ENCODE measurements at places on chromosomes 1 and 21.

GRCh38 chr1:180791806-180792205, 120.9 kb upstream of the KIAA1614 start:
- no peak for DNase-seq

- no peak for DNase-seq
Measured at GRCh38 chr1:207079706-207080241, 8.9 kb upstream of the C4BPB start.

DNA sequence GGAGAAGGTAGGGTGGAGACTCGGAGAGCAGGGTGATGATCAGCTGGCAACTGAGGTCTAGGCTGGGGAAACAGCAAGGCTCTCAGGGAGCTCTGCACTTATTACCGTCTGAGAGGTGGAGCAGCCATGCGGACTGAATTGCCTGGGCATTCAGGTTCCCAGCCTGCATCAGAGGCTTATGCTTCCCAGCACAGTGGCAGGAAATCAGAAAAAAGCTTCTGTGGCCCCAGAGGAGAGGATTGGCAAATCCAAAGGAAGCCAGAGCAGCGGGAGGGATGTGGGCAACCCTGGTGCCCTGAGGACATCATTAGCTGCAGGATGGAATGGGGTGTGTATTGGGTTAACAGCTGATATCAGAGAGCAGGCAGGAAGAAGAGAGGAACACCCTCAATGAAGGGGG, 374.1 kb upstream of the POU3F1 start:
- DNase-seq, result no peak

DNA sequence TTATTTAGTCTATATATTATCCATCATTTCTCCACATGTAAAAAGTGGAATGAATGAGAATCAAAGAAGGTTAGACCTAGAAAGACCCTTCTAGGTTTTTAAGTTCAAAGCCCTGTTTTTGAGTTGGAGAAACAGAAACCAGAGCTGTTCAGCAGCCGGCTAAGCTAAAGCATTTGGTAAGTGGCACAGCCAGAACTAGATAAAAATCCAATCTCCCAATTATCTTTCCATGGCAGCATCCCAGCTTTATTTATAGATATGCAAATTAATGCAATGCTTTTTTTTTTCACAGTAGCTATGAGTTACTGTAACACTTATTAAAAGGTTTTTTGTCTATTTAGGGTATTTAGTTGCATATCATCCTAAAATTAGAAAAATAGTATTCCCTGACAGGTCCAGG, 85.1 kb downstream of the NIBAN1 start:
- DNase-seq, result no peak

- DNase-seq, result no peak
Measured at GRCh38 chr1:39861003-39861402, 22.3 kb downstream of the TRIT1 start.

- DNase-seq, result peak; percentile 46
Measured at GRCh38 chr1:167059045-167059808, 30.9 kb downstream of the GPA33 start.

DNA sequence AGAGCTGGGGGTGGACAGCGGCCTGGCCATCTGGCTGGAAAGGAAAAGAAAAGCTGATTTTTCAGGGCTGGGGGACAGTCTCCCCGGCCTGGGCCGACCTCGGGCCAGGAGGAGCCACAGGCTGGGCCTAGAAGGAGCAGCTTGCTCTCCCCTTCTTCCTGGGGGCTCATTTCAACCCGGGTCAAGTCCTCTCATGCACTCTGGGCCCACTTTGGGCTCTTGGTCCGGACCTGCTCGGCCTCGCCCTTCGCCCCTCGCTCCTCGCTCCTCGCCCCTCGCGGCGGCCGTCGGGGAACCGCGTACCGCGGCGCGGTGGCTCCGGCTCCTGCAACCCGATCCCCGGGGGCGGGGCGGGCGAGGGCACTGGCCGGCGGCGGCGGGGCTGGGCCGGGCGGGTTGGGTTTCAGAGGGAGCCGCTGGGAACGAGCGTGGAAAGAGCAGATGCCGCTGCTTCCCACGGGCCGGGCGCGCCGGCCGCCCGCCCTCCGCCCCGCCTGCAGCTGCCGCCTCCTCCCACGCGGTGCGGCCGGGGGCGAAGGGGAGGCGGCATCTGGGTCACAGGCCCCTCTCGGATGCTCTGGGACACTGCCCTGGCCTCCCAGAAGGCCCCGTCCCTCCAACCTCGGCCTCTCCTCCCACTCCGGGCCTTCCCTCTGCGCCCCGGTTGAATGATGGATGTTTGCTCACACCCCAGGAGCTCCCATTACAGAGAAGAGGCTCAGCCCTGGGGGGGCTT, 6.6 kb downstream of the HEYL start:
- DNase-seq, result peak; percentile 100

- DNase-seq, result no peak
Measured at GRCh38 chr1:61210435-61211154, 128.2 kb downstream of the NFIA start.

- no peak for DNase-seq
Measured at GRCh38 chr1:90537606-90538362, 179.3 kb downstream of the BARHL2 start.

- no peak for DNase-seq
Measured at GRCh38 chr1:154351363-154352068, 26.2 kb downstream of the ATP8B2 start.

- DNase-seq, result no peak
Measured at GRCh38 chr21:38861989-38862683, 56.4 kb downstream of the ETS2 start.

DNA sequence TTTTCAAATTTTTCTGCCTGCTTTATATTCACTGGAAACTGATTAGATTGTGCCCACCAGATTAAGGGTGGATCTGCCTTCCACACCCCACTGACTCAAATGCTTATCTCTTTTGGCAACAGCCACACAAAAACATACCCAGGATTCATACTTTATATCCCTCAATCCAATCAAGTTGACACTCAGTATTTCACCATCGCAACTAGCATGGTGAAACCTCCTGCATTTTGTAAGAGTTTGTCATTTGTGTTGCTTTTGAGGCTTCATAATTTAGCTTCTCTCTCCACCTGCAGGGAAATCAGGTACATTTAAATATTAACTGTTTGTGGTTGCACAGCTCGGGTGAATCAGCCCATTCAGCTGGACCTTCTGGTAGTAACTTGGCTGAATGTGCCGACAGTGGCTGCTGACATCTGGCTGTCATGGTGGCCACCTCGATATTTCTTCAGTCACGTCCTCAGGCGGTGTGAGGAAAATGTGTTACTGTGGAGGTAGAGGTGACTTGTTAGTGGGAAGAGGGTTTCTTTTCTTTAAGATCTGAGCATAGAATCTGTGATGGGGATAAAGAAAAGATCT, 224.0 kb downstream of the PTBP2 start:
- DNase-seq, result no peak

DNA sequence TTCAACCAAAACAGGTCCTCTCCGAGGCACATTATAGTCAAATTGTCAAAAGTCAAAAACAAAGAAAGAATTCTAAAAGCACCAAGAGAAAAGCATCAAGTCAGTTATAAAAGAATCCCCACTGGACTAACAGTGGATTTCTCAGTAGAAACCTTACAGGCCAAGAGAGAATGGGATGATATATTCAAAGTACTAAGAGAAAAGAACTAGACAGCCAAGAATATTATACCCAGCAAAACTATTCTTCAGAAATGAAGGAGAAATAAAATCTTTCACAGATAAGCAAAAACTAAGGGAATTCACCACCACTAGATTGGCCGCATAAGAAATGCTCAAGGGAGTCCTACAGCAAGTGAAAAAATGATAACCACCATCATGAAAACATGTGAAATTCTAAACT, 16.1 kb downstream of the OLFML3 start:
- DNase-seq, result no peak

DNA sequence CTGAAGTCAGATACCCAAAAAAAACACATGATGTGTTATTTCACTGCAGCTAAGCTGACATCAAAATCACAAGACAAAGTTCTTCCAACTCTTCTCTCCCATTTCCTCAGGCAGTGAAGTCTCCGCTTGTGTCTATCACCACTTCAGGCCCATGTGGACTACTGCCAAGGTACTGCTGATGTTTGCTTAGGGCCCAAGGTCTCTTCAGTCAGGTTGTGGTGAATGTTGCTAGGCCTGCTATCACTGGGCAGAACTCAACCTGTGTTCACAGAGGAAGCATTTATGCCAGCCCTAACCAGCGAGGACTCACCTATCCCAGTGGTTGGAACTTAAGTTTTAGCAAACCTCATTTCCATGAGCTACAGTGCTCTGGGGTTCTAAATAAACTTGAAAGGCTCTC, 156.5 kb upstream of the BRINP3 start:
- no peak for DNase-seq

DNA sequence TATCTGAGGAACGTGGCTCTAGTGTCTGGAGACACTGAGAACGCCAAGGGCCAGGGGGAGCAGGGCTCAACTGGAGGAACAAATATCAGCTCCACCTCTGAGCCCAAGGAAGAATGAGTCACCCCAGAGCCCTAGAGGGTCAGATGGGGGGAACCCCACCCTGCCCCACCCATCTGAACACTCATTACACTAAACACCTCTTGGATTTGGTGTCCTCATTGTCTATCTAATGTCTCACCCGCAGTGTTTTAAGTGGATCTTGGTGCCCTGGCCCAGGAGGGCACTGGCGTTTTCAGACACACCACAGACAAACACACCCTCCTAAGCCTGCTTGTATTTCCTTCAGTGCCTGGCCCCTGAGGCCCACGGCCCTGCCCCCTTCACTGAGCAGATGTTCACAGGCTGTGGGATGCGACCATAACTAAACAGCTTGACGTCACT, 2.2 kb upstream of the FALEC start:
- no peak for DNase-seq

DNA sequence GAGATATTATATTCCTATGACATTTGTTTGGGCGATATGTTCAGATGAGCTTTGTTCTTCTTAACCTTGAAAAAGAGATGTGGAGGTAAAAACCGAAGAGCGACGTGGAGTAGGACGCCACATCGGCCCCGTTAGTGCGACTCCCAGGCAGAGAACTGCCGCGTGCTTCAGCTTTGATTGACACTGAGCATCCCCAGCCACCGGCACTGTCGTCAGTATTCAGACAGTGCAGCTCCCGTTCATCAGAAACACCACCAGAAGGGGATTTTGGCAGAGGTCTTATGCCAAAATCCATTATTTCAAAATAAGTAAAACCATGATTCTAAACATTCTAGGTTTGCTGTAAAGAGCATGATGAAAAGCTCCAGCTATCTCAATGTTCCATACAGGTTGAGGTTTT, 66.5 kb downstream of the AGPAT3 start:
- DNase-seq, result no peak
